Left cardiac atrium (tissue), 4 donors: ENCODE measurements at places on chromosomes 11 and 22.

- DNase-seq, result no peak
Measured at GRCh38 chr11:81967242-81967641, 766.4 kb downstream of the FAM181B start.

DNA sequence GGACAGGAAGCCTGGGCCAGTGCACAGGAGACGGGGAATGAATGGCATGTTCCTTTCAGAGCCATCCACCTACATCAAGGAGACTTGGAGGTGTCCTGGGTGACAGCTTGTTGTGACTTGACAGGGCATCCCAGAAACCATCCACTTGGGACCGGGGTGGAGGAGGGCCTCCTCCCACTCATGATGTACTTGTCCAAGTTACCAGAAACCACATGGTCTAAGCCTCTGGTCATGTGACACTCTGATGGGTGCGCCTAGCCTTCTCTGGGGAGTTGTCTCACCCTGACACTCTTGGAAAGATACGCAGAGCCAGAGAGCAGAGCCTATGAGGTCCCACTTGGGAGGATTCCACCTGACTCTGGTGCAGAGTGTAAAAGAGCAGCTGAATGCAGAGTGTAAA, 21.6 kb upstream of the FXYD6 start:
- no peak for DNase-seq

GRCh38 chr11:15145615-15146014, 30.9 kb downstream of the INSC start:
- no peak for DNase-seq

DNA sequence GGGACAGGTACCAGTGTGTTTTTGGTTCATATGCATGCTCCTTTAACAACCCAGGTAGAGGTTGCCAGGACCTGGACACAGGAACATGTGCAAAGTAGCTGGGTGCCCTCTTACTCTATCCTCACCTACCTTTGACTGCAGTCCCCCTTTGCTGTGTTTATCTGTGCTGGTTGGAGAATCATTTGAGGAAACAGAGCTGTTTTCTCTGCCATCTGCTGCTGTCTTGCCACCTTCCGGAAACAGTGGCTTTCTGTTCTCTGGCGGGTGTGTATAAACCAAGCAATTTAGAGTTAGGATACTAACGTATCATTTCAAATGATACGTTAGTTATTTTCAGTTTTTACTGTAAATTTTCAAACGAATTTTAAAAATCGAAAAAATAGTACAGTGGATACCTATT, 171.9 kb upstream of the TTC12 start:
- DNase-seq, result no peak

DNA sequence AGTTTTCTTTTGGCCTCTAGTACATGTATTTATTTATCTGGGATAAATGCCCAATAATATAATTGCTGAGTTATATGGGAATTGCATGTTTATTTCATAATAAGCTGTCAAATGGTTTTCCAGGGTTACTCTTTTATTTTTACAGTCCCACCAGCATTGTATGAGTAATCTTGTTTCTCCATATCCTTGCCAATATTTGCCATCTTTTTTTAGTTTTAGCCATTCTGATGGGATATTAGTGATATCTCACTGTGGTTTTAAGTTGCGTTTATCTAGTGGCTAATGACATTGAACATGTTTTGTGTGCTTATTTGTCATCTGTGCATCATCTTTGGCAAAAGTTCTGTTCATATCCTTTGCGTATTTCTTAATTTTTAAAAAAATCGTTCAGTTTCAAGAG, 372.8 kb upstream of the CCDC179 start:
- DNase-seq, result no peak

GRCh38 chr11:126072801-126073594, 10.3 kb upstream of the CDON start:
- DNase-seq, result no peak

GRCh38 chr11:73451896-73452295, 75.7 kb downstream of the RELT start:
- DNase-seq, result no peak

GRCh38 chr22:39152024-39152510, 413 bp downstream of the CBX7 start:
- no peak for DNase-seq

GRCh38 chr11:108587109-108587508, 6.5 kb downstream of the EXPH5 start:
- DNase-seq, result no peak

GRCh38 chr11:126400479-126400878, 45.0 kb downstream of the ST3GAL4 start:
- DNase-seq, result no peak

DNA sequence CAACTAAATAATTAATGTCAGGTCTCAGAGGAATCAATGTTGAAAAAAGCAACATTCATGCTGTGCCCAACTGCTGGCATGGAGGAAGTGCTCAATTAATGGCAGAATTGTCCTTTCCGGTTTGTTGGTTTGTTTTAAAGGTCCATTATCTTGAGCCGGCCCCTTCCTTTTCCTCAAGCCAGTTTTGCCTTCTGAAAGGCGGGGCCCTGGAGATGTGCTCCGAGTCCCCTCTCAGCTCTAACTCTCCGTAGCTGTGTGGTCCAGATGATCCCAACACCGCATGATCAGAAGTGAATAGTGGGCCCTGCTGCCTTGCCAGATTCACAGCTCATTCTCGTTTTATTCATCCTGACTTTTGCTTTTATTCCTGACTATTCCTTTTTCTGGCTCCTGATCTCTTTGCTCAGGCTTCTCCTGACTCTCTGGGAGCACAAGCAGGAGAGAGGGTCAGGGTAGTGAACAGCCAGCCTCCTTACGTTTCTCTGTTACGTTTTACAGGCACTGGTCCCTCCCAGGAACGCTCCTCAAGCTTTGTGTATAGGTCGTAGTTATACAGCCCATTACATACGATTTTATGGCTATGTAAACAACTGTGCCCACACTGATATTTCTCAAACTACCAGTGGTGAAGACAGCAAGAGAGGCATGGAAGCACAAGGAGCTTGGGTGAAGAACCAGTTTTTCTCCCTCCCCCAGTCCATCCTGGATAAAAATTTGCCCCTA, 265.9 kb downstream of the LARGE1 start:
- no peak for DNase-seq

DNA sequence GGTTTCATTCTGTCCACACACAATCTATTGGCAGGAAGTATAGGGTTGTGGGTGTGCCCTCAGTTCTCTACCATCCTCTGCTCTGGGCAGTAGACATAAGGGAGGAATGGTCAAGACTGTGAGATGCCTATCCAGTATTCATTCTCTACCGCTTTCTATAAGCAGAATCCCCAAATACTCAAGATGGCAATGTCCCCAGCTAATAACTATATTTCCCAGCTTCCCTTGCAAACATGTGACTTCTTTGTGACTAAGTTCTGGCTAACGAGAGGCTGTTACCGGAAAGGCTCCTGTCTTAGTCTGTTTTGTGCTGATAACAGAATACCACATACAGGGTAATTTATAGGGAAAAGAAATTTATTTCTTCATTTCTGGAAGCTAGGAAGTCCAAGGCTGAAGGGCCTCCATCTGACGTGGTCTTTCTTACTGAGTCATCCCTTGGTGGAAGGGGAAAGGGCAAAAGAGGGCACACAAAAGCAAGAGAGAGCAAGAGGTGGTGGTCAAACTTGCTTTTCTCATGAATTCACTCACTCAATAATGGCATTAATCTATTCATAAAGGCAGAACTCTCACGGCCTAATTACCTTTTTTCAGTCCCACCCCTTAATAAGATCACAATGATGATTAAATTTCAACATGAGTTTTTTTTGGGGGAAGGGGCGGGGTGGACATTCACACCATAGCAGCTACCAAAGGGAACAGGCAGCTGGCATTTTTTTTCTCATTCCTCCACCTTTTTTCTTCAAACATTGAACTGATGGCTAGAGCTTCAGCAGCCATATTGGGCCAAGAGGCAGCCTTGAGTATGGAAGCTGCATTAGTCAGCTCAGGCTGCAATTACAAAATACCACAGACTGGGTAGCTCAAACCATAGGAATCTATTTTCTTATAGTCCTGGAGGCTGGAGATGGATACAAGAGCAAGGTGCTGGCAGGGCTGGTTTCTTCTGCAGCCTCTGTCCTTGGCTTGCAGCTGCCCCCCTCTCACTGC, 109.7 kb upstream of the OR9Q1 start:
- DNase-seq, result no peak

GRCh38 chr11:44570411-44571155, 5.1 kb downstream of the CD82 start:
- DNase-seq, result no peak

GRCh38 chr11:1929621-1930461, 10.3 kb downstream of the TNNT3 start:
- no peak for DNase-seq

DNA sequence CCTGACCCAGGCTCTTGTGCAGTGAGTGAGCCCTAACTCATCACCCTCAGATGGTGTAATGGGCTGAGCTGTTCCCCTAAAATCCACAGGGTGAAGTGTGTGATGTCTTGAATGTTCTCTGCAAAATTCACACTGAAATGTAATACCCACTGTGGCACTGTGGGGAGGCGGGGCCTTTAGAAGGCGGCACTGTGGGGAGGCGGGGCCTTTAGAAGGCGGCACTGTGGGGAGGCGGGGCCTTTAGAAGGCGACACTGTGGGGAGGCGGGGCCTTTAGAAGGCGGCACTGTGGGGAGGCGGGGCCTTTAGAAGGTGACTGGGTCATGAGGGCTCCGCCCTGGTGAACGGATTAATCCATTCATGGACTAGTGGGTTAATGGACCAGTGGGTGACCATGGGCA, 33.0 kb downstream of the CHID1 start:
- no peak for DNase-seq

DNA sequence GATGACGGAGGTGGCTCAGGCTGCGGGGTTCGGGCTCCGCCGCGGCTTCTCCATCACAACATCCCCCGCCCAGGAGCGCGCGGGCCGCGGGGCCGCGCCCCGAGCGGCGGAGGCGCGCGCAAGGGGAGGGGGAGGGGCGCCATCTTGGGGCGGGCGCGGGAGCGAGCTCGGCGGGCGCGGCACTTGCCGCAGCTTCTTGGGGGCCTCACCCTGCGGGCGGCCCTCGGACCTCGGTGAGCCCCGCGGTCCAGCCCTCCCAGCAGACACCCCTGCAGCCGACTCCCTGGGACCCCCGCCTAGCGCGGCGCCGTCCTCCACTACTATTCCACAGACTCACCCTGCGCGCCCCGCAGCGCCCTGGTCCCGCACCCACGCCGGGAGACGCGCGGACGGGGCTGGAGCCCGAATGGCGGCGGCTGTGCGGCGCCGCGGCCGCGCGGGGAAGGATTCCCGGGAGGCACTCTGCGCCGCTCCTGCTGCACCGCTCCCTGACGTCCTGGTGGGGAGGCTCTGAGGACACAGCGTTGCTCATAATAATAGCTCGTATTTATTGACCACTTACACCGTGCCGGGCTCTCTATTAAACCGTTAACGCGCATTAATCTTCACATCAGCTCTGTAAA, at the start of gene APBB1:
Gene APBB1, minus strand, starts transcription at position 86 of the 623 bp plus-strand sequence. CDS start 7,747 bp downstream, outside the sequence.
- DNase-seq, result peak; percentile 75

GRCh38 chr11:61091373-61092279, 10.7 kb upstream of the CD5 start:
- DNase-seq, result no peak

GRCh38 chr11:17687946-17688670, 31.3 kb upstream of the MYOD1 start:
- DNase-seq, result no peak

GRCh38 chr11:34621876-34622275, 983 bp downstream of the EHF start:
- DNase-seq, result no peak

DNA sequence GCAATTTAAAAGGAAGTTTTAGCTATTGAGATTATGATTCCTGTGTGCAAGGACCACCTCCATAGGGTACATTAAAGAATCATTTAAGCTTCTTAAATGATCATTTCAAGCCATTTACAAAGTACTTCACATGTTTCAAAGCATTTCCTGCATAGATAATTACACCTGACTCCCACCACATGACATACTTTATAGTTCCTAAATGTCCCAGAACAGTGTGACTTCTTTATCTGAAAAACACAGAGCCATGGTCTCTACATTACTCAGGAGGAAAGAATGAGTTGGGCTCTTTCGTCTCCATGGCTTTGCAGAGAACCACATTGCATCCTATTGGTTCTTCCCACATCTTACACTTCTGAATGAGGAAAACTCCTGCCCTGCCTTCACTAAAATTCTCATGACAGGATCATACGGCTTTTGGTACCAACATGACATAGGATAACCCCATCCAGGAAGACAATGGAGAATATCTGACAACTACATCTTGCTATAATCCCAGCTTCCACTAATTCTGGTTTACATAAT, 88.6 kb downstream of the ETS1 start:
- DNase-seq, result no peak

DNA sequence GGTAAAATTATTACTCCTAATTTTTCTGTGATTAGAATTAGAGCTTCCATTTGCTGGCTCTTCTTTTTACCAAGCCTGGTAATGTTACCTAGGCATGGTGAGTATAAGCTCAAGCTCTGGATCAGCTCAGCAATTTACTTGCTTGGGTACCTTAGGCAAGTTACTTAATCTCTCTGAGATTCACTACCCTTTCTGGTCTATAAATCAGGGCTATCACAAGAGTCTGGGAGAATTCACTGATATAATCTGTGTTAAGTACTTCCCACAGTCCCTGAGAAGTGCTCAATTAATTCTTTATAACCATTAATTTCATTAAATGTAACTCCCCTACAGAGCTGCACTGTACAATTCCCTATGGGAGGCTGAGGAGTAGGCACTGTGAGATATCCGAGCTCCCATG, 44.2 kb downstream of the TMEM123 start:
- no peak for DNase-seq

DNA sequence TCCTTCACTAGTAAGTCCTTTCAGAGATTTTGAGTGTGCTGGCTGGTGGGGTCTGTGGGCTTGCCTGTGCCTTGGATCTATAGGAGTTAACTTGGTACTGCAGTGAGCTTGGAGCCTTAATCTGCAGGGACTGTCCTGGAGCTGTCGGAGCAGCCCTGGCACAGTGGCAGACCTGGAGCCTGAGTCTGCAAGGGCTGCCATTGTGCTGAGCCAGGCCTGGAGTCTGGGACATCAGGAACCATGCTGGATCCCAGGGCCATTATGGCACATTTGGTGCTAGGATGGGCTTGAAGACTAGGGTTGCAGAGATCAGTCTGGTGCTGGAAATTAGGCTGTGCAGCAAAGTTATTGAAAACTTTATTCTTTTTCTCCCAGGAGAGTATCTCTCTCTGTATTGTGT, 665.4 kb downstream of the METTL15 start:
- no peak for DNase-seq

DNA sequence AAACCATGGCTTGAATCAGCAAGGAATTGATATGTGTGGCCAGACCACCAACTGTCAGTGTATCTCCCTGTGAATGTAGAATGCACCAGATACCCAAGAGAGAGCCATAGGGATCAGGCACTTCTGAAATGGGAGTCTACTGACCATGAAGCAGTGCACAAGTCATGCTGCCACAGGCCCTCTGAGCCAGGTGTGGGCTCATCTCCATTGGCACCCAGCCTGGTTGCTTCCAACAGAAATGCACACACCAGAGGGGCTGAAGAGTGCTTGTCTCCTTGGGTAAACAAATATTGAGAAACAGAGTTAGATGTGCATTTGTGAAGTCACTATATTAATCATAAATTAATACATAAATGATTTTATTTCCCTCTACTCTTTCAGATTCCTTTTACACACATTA, 28.4 kb upstream of the PANX1 start:
- no peak for DNase-seq
